ENCODE measurements at places on chromosomes 5 and 9.
A peak's percentile ranks its signal among the peaks of the same experiment; 100 is the strongest.

DNA sequence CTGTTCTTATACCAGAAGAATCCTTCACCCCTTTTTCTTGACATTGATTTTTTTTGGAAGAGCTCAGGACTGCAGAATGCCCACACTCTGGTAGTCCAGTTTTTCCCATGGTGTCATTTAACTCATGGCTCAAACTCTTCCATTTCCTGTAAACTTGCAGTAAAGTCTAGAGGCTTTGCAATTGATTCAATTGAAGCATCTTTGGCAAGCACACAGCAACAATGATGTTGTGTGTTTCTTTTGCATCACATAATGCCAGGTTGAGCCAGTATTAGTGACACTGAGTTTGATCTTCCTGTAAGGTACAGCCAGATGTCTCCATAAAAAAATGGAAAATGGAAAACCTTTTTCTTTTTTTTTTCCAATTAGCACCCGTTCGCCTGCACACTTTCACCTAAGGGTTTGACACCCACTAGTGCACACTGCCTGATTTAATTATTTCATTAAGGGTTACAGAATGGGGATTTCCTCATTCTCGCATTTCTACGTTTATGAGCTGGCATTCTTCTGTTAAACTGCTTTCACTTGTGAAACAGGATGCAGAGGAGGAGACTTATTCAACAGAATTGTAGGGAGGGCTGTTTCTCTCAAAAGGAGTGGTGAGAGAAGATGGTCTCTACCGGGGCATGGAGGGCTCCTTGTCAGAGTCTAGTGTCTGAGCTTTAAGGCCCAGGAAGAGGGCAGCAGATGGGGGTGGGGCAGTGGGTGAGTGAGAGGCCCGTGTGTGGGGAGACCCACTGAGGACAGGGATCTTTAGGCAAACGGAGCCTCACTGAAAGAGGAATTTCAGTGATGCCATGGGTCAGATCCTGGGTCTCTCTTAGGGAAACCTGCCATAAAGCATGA lies 2.2 kb upstream of the S1PR3 start:
- peak overlapping the region; percentile 97 for H3K4me3 ChIP-seq
- H3K4me1 ChIP-seq: peaks cover 50% of the 10 kb centered on the region
- no peak for DNase-seq
- H3K27me3 ChIP-seq: peaks cover 3% of the 10 kb centered on the region

DNA sequence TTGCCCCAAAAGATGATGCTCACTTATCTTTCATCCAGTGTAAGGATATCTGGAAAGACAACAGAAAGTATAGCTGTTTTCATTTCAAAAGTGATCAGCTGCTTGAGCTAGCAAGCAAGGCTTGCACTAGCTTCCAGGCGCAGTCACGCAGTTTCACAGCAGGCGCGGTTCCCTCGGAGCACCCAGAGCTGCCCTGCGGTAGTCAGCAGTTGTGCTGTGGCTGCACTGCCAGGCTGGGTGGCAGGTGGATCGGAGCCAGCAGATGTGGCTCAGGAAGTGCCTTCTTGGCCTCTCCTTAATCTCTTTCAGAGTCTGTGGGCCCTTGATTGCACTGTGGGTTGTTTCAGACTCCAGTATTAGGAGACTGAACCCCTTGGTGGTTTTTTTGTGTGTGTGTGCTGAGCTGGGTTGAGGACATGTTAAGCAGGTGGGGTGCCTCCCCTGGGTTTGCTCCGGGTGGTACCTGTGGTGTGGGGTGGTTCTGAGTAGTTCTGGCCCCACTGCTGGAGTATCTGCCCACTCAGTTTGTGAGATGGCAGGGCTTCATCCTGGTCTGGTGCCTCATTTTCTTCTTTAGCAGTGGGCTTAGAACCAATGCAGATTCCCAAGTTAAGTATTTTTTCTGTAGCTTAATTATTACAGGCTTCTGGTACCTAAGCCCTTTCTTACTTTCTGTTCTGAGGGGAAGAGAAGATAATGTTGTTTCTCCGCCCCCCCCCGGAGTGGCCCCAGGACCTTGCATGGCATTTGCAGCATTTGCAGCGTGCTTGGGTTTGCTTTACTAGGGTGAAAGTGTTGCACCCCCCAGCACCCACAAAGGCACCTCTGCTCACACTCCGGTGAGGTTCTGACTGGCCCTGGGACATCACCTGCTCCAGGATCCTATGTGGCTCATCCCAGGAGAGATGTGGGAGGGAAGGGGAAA lies 16.4 kb downstream of the TENT4A start:
- H3K27me3 ChIP-seq: no peaks in the 10 kb centered on the region
- no peak for DNase-seq
- peaks cover 11% of the 10 kb centered on the region for H3K36me3 ChIP-seq
- peaks cover 81% of the 10 kb centered on the region for H3K4me1 ChIP-seq
- H3K27ac ChIP-seq: no peak overlapping the region
- no peak overlapping the region for H3K4me3 ChIP-seq

DNA sequence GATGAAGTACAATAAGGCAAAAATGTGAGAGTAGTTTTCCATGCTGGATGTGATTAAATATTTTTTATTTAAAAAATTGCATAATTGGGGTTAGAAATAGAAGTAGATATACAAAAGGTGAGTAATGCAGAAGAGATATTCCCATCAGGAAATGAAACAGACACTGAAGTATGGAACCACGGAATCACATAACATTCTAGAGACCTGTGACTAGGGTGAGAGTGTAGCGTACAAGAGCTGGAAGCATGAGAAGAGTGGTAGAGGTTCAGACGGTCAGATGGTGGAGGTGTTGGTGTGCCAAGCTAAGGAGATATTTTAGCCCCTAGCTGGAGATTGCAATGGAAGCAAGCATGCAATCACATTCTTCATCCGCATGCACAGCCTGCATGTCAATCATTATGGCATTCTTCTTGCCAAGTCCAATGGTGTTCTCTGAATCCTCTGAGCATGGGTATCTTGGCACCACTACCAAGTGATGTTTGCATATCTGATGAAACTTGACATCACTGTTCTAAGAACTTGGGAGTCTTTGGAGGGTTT lies 587.8 kb downstream of the PSAT1 start:
- H3K27ac ChIP-seq: no peak overlapping the region
- H3K27me3 ChIP-seq: peaks cover 3% of the 10 kb centered on the region
- H3K4me1 ChIP-seq: no peaks in the 10 kb centered on the region
- no peak overlapping the region for H3K4me3 ChIP-seq

GRCh38 chr5:112329419-112330090 lies 89.5 kb downstream of the EPB41L4A start:
- no peak overlapping the region for H3K27ac ChIP-seq
- peaks cover 16% of the 10 kb centered on the region for H3K4me1 ChIP-seq
- H3K27me3 ChIP-seq: peaks cover 3% of the 10 kb centered on the region
- H3K4me3 ChIP-seq: no peak overlapping the region
- no peaks in the 10 kb centered on the region for H3K36me3 ChIP-seq
- no peak for DNase-seq
